Stimulated activated CD4-positive, alpha-beta T cell treated with anti-CD3 and anti-CD28 coated beads, Interleukin-15, amount 100 ng/mL, for 24 hours (primary cell): ENCODE measurements at places on chromosomes 3 and 15.

DNA sequence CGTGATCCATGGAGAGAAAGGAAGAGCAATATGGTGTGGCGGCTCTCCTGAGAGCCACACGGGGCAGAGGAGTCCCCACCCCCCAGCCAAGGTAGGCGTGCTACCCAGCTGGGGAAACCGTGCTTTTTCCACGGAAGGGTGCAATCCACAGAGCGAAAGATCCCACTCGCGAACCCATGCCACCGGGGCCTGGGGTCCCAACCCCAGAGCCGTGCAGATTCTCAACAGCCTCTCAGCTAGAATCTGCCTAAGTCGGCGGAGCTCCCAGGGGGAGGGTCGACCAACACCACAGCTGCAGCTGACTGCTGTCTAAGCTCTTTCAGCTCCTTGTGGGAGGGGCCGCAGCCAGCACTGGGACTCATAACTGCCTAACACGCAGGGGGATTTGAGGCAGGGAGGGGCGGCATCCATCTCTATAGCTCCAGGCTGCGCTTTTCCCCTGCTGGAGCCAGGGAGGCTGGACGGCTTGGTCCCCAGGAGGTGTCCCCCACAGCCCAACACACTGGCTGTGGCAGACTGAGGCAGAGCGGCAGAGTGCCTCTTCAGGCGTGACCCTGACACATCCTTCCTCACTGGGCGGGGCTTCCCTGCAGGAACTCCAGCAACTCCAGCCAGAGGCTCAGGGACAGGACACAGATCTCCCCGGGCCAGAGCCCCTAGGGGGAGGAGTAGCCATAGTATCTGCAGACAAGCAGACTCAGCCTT, 107.6 kb upstream of the ZBTB20 start:
- DNase-seq, result no peak

DNA sequence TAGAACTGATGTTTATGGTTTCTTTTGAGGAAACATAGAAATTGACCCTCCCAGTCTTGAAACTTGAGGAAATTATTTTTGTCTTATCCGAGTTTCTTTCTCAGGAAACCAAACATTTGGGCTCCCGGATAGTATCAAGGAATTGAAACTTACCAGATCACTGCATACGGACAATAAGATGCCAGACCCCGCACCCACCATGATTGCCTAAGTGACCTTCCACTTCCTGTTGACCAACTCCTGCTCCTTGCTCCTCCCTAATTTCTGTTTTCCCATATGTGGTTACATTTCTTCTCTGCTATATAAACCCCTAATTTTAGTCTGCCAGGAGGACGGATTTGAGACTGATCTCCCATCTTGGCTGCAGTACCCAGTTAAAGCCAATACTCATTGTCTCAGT, 118.4 kb upstream of the TPRG1 start:
- DNase-seq, result no peak

DNA sequence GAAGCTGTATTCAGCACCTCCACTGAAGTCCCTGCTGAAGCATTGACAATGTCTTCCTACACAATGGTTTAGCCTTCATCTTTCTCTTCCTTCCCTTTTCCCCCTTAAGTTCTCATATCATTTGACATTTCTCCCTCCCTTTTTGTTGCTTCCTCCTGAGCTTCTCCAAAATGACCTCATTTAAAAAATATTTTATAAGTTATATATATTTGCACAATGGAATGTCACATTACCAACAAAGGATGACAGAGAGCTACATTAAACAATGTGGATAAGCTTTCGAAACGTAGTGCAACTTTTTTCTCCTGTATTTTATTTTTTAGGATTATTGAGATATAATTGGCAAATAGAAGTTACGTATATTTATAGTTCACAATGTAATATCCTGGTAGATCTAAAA, 13.2 kb upstream of the DLG1 start:
- DNase-seq, result no peak

GRCh38 chr15:90309020-90309419, 43.1 kb upstream of the ZNF774 start:
- DNase-seq, result no peak

GRCh38 chr3:142664311-142664710, 59.5 kb upstream of the TRPC1 start:
- DNase-seq, result no peak

GRCh38 chr3:181692311-181693145, 19.2 kb upstream of the SOX2 start:
- no peak for DNase-seq

- DNase-seq, result no peak
Measured at GRCh38 chr3:64957408-64958198, 269.8 kb upstream of the ADAMTS9 start.

- peak; percentile 97 for DNase-seq
Measured at GRCh38 chr3:50365080-50365841, 5.9 kb upstream of the TMEM115 start.

DNA sequence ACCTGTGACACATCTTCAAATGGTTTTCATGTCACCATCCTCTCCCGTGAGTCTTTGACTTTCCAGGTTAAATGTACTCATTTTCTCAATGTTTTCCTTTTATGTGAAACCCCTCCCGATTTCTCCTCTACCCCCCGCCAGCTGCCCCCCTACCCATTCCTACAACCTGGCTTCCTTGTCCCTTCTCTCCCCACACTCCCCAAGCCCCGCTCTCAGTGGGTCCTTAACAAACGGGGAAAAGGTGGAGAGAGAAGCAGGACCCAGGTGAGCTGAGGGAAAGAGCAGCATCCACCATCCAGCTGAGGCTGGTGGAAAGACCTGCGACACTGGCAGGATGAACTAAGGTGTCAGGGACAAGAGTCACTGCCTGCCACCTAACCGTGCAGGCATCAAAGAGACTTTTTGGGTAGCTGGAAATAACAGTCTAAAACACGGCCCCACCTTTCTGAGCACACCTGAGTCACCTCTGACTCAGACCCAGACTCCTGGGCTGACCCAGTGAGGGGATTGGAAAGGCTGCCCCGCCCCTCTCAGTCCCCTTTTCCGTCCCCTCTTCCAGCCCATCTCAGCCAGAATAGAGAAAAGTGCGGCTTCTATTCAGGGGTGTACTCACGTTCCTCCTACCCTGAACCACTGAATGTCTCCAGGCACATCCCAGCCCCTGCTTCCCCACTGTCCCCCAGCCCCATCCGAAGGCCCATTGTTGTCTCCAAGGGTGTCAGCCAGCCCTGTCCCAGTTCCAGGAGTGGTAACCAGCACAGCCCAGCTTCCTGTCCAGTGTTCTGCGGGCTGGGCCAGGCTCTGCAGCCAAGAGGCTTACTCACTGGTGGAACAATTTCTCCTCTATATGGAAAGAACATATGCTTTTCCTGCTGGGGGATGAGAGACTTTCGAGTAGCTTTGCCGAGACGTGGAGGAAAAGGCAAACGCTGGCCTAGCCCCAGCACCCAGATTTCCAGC, 20.4 kb downstream of the ISG20 start:
- no peak for DNase-seq

DNA sequence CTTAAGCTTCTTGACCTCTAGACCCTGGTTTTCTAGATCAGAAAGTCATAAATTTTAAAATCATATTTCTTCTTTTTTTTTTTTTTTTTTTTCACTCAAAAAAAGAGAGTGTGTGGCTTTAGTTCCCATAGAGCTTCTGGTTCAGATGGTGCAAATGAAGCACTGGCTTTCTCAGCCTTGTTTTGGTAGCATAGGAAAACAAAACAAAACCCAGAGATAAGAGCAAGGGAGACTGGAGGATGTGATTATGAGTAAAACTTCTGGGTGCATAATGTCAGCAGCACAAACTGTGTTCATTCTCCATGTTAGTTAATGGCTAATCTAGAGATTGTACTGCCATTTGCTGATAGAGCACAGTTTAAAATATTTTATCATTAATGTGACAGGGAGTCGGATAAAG, 55.4 kb downstream of the RARB start:
- DNase-seq, result no peak

- DNase-seq, result no peak
Measured at GRCh38 chr3:180563406-180563805, 38.6 kb upstream of the TTC14 start.

DNA sequence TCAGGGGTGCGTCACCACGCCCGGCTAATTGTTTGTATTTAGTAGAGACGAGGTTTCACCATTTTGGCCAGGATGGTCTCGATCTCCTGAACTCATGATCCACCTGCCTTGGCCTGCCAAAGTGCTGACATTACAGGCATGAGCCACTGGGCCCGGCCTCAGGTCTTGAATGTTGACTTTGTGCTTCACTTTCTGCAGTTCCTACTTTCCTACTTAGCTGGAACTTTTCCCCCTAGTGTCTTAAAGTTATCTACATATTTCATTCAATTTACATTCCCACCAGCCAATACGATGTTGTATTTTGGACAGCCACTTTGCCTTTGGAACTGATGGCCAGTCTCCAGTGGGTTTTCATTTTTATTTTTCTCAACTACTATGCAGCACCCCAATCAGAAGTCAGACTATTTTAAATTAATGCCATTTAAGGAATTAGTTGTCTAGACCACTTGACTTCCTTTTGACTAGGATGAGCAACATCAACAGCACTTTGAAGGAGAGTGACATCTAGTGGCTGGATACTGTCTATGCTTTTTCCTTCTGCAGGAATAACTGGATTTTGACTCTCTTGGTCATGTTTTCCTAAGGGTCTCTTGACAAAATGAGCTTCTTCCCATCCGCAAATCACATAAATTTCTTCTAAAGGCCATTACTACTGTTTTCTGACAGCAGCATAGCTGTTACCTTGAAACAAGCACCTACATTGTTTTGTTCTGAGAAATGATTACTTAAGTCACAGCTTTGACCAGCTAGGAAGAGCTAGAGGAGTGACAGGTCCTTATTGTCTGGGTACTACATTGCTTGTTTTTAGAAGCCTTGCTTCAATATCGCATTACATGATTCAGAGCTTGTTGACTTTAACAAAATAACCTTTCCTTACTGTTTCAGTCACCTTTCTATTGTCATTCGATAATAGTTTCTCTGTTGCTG, 140.2 kb downstream of the ITPR1 start:
- DNase-seq, result no peak

GRCh38 chr15:38134252-38134651, 118.4 kb upstream of the SPRED1 start:
- DNase-seq, result no peak

DNA sequence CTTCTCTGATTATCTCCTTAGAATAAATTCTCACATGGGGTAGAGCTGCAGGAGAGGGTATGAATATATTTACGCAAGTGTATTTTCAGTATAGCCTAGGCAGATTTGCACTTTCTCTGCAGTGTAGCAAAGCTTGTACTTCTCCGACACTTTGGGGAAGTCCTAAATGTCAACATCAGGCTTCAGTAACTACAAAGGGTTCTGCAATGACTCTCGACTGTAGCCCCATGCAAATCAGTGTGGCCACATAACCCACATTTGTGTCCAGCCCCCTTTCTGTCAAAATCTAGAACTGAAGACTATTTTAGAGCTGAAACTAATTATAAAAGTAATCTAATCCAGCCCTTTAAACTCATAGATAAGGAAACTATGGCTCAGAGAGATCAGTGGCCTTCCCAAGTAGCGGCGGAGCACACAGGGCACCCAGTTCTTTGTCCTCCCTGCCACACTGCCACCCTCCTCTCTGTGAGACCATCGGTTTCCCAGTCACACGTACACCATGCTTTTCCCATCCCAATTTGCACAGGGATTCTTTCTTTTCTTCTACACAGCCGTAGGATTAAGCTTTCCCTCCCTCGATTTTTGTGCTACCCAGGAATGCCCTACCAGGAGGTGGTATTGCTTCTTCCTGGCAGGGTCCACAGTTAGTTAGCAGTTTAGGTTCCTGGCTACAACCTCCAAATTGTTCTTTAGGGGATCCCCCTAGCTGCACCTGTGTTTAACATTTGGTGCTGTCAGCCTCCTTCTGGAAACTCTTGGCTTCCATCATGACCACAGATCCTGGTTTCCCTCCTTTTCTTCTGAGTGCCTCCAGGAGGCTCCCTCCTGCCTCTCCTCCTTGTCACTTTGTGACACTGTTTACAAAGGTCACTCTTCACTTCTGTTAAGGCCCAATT, 22.9 kb downstream of the MRAS start:
- peak; percentile 13 for DNase-seq

DNA sequence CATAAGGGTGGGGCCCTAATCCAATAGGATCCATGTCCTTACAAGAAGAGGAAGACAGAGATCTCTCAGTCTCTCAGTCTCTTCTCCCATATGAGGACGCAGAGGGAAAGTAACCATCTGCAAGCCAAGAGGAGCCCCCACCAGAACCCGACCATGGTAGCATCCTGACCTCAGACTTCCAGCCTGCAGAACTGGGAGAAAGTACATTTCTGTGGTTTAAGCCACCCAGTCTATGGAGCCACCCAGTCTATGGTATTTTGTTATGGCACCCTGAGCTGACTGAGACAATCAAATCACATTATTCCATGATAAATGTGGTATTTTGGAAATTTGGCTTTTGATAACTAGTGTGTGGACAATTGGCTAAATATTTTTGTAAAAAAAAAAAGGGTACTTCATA, 101.5 kb upstream of the TMC3 start:
- no peak for DNase-seq

GRCh38 chr15:23686466-23687142, 501 bp downstream of the NDN start:
- no peak for DNase-seq

GRCh38 chr3:140854961-140855360, 86.7 kb upstream of the SLC25A36 start:
- DNase-seq, result no peak

DNA sequence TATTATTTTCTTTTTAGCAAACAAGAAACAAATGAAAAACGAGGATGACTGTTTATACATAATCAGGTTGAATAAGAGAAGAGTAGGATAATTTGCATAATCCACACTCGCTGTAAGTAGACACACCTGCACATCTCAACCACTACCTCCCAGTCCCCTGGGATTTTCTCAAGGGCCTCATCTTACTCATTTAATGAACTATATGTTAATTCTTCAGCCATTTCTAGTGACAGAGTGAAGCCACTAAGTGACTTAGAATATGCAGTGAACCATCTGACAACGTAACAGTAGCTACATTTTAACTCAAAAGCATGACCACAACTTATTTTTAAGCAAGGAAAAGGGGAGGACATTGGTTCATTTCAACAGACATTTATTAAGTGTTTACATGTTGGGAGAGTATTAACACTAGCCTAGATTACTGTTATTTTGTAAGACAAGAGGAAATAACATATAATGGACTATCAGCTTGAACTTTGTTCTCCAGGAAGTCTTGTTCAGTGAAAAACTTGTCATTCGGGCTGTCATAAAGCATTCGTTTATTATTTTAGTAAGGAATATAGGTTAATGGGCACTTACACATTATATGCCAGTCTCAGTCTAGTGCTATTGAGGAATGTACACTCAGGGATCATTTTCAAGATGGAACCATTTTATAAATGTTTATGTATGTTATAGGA, 173.0 kb upstream of the ROBO2 start:
- no peak for DNase-seq

- no peak for DNase-seq
Measured at GRCh38 chr15:56082263-56082761, 88.9 kb upstream of the NEDD4 start.

DNA sequence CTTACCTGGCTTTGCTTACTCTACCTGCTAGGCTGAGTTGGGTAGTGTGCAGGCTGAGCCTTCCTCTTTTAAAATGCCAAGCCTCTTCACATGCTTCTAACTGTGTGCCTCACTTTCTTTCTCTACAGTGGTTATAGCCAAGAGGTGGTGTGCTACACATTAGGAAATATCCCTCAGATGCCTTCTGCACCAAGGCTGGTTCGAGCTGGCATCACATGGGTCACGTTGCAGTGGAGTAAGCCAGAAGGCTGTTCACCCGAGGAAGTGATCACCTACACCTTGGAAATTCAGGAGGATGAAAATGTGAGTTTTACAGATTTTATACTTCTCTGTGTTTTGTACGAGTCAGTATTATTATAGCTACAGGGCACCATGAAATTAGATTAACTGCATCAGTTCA, 117.8 kb downstream of the GHSR start:
- no peak for DNase-seq
